Activated effector memory CD4-positive, alpha-beta T cell treated with Interleukin-2 at 50 U/mL for 16 hours (primary cell): ENCODE measurements at places on chromosomes 6 and 20.

DNA sequence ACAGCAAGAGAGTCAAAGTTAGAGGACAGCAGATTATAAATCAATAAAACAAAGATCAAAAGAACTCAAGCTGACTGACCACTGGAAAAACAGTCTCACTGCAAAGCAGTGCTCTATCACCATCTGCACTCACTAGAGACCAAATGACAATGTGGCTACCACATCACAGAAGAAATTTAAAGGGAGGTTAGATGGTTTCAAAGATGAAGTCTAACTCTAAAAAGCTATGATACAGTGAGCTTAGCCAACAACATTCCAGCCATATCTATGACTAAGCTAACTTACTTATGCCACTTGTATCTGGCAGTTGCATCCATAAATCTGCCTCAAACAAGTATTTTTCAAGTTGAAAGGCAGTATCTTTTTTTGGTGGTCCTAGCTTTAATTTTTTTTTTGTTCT, 68.6 kb downstream of the ARHGAP18 start:
- no peak for DNase-seq

GRCh38 chr6:138550346-138550767, 51.1 kb upstream of the NHSL1 start:
- DNase-seq, result no peak

- DNase-seq, result no peak
Observed at GRCh38 chr6:87789198-87789899, 87.3 kb upstream of the AKIRIN2 start.

DNA sequence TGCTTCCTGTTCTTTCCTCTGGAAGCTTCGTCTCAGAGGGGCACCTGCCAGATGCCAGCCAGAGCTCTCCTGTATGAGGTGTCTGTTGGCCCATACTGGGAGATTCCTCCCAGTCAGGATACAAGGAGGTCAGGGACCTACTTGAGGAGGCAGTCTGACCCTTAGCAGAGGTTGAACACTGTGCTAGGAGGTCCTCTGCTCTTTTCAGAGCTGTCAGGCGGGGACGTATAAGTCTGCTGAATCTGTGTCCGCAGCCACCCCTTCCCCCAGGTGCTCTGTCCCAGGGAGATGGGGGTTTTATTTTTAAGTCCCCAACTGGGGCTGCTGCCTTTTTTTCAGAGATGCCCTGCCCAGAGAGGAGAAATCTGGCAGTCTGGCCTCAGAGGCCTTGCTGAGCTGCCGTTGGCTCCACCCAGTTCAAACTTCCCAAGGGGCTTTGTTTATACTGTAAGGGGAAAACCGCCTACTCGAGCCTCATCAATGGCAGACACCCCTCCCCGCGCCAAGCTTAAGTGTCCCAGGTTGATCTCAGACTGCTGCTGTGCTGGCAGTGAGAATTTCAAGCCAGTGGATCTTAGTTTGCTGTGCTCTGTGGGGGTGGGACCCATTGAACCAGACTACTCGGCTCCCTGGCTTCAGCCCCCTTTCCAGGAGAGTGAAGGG, 326.7 kb downstream of the BCKDHB start:
- DNase-seq, result no peak

DNA sequence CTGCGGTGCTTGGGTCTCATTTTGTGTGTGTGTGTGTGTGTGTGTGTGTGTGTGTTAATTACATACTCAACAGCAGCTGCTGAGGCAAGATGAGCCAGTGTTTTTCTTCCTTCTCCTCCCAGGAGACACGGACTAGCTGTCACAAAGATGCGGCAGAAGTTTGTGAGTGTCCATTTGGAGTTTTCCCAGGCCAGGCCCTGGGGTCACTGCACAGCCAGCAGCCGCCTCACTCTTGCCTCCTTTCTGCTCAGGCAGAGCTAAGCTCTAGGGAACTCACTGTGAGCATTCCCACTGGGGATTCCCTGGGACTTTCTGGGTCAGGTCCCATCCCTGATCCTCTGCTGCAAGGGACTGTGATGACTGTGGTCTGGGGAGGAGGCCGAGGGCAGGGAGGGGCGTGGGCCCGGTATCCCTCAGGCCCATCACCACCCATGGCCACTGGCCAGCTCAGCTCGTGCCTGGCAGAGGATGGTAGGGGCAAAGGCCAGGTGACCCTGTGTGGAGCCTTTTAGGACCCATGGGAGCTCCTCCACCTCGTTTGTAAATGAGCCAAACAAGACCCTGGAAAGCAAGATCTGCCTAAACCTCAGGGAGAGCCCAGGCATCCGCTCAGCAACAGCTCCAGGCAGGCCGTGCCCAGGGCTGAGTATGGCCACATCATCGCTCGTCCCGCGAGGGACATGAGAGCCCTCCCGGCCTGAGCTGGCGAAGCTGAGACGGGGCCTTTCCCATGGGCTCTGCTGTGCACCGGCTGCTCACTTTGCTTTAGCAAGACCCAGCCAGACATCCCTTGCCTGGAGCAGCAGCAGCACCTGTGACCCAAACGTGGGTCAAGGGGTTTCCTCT, 102.0 kb downstream of the PSMB1 start:
- DNase-seq, result no peak

GRCh38 chr6:161596807-161597520, 323.1 kb upstream of the AGPAT4 start:
- DNase-seq, result no peak

- DNase-seq, result no peak
Observed at GRCh38 chr6:170007468-170008293, 256.3 kb downstream of the ERMARD start.

- no peak for DNase-seq
Observed at GRCh38 chr6:43359381-43359780, 10.1 kb downstream of the ZNF318 start.

- DNase-seq, result no peak
Observed at GRCh38 chr6:32060966-32061655, 22.9 kb downstream of the CYP21A2 start.

DNA sequence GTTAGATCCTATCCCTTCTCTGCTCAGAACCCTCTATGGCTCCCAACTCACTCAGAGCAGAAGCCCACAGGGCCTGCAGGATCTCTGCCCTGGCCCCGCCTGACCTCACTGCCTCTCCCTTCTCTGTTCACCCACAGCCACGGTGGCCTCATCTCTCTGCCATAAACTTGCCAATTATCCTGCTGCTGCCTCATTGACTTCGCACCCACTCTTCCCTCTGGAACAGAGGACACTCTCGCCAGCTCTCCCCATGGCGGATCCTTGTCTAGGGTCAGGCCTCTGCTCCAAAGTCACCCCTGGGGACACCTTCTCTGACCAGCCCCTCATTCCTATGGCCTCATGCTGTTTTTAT, 86.4 kb downstream of the CEBPB start:
- DNase-seq, result no peak

- no peak for DNase-seq
Observed at GRCh38 chr20:51854921-51855320, 52.6 kb upstream of the SALL4 start.

- no peak for DNase-seq
Observed at GRCh38 chr6:106693418-106693817, 64.0 kb downstream of the QRSL1 start.

GRCh38 chr6:36671687-36672375, 6.7 kb upstream of the CDKN1A start:
- no peak for DNase-seq

DNA sequence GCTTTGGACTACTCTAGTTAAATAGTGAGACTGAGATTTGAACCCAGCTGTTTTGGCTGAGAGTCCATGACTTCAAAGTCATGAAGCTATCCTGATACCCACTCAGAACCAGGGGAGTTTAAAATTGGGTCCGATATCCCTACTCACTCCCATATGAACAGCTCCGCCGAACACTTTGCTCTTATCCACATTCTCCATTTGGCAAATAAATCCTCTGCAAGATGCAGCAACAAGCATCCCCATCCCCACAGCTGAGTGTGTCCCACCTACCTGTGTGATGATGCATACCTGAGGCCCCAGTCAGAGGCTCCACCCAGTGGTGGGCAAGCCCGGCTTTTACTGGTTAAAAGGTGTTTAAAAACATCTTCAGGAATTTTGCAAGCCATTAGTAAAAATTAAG, 108.3 kb upstream of the SLC24A3 start:
- DNase-seq, result no peak

GRCh38 chr20:23279836-23280235, 70.8 kb upstream of the NXT1 start:
- DNase-seq, result no peak

DNA sequence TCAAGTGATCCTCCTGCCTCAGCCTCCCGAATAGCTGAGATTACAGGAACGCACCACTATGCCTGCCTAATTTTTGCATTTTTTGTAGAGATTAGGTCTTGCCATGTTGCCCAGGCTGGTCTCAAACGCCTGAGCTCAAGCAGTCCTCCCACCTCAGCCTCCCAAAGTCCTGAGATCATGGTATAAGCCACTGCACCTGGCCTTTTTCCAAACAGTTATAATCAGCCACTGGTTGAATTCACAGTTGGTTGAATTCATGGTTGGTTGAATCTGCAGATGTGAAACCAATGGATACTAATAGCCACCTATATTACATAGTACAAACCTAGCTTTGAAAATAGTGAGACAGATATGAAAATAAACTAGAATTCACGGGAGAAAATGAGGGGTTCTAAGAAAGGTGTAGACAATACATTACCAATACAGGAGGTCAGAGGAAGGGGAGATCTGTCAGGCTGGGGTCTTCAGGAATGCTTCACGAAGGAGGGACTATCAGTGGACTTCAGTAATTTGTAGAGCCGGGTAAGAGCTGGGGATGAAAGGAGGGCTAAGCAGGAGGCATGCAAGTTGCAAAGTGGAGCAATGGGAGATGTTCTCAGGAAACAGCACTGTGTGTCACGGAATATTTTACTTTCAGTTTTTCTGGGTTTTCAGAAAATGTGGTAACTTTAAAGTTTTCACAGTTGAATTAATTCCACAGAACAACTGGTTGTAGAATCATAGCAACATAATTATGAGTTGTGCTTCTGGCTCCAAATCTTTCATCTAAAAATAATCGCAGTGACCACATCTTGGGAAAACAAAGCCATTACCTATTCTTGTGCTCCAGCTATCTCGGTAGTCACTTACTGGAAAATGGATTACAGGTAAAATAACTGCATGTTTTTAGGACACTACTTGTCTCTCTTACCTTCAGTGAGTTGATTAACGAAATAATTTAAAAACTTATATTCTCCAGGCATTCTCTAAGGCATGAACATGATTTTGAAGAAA, 12.9 kb upstream of the CEP85L start:
- DNase-seq, result no peak

DNA sequence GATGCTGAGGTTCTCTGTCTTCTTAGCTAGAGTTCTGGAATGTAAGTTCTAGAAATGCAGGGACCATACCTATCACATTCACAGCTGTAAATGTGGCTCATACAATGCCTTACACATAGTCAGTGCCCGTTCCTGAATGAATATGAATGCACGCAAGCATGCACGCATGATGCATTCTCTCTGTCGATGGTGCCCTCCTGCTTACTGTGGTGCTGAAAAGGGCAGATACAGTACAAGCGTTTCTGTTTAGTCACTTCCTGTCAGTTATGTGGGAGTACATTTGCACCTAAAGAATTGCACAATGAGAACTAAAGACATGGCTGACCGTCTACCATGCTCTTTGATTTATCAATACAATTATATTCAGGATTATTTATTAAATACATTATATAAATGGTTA, 152.2 kb upstream of the SOX4 start:
- no peak for DNase-seq

DNA sequence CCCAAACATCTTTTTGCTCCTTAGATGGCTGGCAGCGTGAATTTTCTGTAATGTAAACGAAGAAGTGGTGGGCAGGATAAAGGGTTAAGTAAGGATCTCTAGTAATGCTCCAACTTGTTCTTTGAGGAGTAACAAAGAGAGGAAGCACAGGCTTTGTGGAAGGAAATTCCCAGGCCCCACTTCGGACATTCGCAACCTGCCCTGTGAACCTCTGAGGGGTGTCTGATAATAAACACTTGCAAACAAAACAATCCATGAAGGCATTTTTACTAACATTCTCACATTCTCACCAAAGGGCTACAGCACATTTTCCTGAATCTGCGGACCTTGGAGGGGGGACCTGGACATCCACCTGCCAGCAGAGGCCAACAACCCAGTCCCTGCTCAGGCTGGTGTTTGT, 25.8 kb upstream of the ADGRF5 start:
- no peak for DNase-seq

GRCh38 chr6:34239893-34240292, 3.2 kb downstream of the HMGA1 start:
- no peak for DNase-seq

DNA sequence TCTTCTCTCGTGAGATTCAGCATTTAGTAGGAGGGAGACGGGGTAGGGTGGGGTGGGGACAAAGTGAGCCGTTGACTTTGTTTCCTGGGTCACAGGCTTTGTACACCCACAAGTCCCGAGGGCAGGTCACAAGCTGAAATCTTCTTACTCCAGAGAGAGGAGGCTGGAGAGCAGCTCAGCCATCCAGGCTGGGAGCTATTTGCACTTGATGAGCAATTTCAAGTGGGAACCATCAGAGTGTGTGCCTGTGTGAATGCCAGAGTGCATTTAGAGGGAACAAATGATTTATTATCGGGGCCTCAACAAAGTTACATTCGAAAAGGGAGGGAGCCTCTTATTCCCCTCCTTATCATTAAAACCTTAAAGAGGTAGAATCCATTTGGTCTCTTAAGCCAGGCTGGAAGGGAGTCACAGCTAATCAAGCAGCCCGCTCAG, 155.7 kb upstream of the JARID2 start:
- no peak for DNase-seq
